ENCODE measurements at places on chromosomes 1 and 21.

DNA sequence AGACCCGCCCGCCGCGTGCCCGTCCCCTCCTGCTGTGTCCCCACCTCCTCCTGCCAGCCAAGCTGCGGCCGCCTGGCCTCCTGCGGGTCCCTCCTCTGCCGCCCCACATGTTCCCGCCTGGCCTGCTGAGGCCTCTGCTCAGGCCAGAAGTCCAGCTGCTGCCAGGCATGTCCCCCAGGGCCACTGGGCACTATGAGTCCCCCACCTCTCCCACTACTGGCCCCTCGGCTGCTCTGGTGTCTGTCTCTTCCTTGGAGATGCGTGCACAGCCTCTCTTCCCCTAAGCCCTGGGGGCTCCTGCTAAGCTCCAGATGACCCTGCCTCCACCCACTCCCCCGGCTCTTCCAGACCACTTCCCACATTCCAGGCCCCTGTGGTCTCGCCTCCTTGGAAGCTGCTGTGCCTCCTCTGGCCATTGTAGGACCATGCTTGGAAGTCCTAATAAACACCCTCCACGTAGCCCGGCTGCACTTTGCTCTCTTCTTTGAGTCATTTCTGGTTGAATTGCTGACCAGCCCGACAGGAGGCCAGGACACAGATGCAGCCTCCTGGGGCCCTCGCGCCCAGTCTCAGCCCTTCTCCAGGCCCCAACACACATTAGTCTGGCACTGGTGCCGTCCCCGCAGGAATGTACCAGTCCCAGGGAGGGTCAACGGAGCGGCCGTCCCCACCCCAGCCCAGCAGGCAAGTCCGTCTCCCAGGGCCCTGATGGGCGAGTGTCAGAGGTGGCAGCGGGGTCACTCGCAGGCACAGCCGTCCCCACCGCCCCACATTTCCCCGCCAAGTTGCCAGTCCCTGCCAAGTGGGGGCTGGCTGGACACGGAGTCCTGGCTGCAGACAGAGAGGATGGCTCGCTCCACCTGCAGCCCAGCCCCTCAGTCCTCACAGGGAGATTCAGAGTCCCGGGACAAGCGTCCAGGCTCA lies 1.1 kb downstream of the KRTAP10-12 start:
- DNase-seq, result no peak

GRCh38 chr21:44925378-44925755 lies 4.7 kb upstream of the ITGB2 start:
- no peak for DNase-seq

DNA sequence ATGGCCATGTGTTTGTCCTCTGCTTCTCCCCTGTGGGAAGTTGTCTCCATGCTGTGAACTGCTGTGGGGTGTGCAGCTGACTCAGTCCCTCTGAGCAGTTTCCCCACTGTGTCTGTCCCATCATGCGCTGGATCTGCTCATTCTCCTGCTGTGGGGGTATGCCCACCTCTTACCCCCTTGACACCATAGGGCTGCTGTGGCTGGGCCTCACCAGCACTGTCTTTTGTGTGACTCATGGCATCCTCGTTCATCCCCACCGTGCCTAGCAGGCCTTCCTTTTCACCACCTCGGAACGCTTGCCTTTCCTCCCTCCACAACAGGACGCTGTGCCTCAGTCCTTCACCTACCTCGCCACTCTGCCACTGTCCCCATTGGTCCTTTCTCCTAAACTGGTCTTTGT lies 27.3 kb downstream of the VANGL2 start:
- DNase-seq, result no peak

DNA sequence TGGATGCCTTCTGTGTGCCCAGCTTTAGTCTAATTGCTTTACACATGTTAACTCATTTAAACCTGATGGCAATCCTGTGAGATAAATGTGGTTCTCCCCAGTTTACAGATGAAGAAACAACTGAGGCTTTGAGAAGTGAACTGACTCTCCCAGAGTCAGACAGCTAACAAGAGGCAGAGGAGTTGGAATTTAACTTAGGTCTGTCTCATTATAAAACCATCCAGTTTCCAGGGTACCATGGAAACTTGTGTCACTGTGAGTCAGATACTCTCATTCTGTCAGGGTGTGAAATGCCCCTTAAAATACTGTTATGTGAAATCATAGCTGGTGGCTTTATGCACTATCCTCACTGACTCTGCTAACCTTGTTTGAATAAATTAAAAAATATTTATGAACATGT lies 206.6 kb downstream of the PBX1 start:
- DNase-seq, result no peak

- no peak for DNase-seq
These were observed 93.2 kb downstream of the CTH start for GRCh38 chr1:70504176-70504820.

DNA sequence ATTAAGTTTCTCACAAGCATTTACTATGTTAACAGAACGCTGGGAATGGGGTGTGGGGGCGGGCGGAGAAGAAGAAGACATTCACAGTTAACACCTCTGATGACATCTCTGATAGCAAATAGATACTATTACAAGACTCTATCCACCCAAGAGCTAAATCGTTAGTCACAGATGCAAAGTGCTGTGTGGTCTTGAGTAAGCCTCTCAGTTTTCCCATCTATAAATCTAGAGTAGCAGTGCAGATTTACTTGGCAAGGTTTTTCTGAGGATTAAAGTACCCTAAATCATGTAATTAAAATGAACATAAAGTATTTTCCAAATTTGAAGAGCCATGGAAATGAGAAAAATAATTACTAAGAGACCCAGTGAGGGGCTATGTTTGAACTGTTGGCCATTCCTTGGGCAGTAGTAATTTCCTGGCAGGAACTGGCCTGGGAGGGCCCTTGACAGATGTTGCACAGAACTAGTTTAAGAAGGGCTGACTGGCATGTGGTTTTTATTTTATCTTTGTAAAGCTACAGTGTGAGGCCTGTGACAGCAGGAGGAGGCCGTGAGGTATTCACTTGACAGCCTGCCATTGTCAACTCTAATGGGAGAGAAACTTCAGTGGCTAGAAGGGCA lies 58.7 kb upstream of the APOBEC4 start:
- no peak for DNase-seq

DNA sequence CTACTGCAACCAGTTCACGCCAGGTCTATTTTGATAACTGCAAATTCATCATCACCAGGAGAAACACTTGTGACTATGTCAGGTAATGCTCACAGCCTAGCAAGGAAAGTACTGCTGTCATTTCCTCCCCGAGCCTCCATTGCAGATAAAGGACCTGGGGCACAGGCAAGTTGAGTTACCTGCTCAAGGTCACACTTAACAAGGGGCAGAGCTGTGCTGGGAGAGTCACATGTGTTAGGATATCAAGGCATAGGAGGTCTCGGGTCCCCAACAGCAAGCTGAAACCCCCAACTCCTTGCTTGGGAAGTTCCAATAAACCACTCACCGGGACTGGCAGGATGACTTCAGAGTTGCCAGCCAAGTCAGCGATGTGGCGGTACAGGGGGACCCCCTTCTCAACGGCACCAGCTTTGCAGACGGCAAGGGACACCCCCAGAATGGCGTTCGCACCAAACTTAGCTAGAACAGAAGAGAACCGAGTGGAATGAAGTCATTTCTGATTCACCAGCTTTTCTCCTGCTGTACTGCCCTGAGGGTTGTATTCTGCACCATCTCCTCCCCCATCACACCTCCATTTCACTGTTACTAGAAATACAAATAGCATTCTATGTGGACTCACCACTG lies 11.6 kb downstream of the ENO1 start:
- no peak for DNase-seq

- no peak for DNase-seq
These were observed 595.1 kb upstream of the ZP4 start for GRCh38 chr1:238485912-238486209.

DNA sequence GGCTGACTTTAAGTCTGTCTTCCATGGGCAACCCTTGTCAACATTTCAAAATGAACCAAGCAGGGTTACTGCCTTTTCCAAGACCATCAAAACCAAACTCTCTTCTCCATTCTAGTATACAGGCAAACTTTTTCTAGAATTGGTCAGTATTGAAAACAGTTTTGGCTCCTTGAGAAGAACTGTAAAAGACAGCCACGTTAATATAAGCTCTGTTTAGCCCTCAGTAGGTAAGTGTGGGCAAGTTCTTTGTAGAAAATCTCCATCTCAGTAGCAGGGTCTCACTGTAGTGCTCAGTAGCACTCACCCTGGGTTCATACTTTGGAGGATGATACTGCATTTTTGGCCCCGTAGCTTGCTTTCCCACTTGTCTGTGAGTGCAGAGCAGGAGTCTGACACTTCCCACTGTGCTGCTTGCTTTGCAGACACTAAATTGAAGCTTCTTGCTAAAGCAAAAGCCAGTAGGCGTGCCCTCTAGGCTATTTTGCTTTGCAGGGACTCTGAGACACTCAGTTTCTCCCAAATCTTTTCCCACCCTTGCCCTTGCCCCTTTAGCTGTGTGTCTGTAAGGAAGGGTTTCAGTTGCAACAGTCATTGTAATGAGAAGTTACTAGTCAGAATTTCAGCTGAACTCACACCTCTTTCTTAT lies 34.3 kb upstream of the CACYBP start:
- no peak for DNase-seq

GRCh38 chr1:220382994-220383393 lies 110.7 kb upstream of the RAB3GAP2 start:
- DNase-seq, result no peak

- DNase-seq, result no peak
These were observed 1.1 kb upstream of the DNAJC28 start for GRCh38 chr21:33492571-33492970.

- DNase-seq, result no peak
These were observed 864 bp upstream of the CCDC24 start for GRCh38 chr1:43990271-43991199.
